ENCODE measurements at places on chromosomes 12 and 14.

- DNase-seq = no peak
Observed at GRCh38 chr14:94114589-94115057, 4.1 kb downstream of the IFI27 start.

- DNase-seq = no peak
Observed at GRCh38 chr14:24416254-24416931, 13.1 kb downstream of the CBLN3 start.

DNA sequence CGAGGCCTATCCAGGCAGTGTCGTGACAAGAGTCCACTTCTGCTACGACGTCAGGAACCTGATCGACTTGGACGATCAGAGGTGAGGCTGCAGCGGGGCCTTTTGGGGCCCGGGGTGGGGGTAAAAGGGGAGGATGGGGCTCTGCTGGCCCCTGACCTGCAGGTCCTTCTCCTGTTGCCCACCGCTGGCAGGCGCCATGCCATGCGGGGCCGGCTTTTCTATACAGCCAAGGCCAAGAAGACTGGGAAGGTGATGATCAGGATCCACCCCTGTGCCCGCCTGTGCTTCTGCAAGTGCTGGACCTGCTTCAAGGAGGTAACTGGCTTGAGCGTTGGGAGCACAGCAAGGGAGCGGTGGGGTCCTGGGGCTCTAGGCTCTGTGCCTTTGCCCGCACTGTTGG, 31.6 kb downstream of the NGB start:
- DNase-seq = no peak

GRCh38 chr12:39122562-39123204, 217.3 kb upstream of the CPNE8 start:
- no peak for DNase-seq

GRCh38 chr12:132487311-132487741, 2.6 kb upstream of the FBRSL1 start:
- no peak for DNase-seq

- DNase-seq = no peak
Observed at GRCh38 chr14:105144666-105145380, 23.8 kb downstream of the JAG2 start.

- no peak for DNase-seq
Observed at GRCh38 chr12:6810758-6811157, 10.9 kb upstream of the GPR162 start.

GRCh38 chr12:15996948-15997347, 85.8 kb downstream of the DERA start:
- DNase-seq = no peak

GRCh38 chr12:80001562-80001961, 66.7 kb upstream of the PPP1R12A start:
- DNase-seq = no peak

DNA sequence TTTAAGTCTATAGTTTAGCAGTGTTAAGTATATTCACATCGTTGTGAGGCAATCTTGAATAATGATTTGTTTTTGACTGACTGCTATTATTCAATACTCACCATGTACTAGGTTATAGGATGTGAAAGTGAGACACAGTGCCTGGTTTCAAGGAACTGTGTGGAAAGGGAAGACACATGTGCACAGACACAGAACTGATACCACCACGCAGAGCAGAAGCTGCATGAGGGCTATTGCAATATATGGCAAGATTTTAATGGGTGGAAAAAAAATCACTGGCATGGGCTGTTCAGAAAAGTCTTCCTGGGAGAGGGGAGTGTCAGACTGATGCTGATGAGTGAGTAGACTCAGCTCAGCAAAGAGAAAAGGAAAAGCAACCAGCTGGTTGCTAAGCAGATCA, 10.4 kb downstream of the SLC7A8 start:
- DNase-seq = no peak

Data from AML-193 (cell line).